NCI-H2081 treated with DMSO at 0.1 percent for 48 hours (cell line): ENCODE measurements at places on chromosomes 7 and 10.

GRCh38 chr10:115171392-115171960, 78.3 kb downstream of the ATRNL1 start:
- DNase-seq = no peak

GRCh38 chr10:11274452-11274851, 256.8 kb downstream of the CELF2 start:
- no peak for DNase-seq

GRCh38 chr10:113756940-113757543, 5.6 kb downstream of the PLEKHS1 start:
- no peak for DNase-seq

GRCh38 chr7:42766782-42767423, 145.0 kb downstream of the C7orf25 start:
- no peak for DNase-seq

- no peak for DNase-seq
These were observed 33.2 kb upstream of the HABP2 start for GRCh38 chr10:113519681-113520115.

GRCh38 chr7:8175929-8176369, 86.0 kb downstream of the ICA1 start:
- DNase-seq = no peak

DNA sequence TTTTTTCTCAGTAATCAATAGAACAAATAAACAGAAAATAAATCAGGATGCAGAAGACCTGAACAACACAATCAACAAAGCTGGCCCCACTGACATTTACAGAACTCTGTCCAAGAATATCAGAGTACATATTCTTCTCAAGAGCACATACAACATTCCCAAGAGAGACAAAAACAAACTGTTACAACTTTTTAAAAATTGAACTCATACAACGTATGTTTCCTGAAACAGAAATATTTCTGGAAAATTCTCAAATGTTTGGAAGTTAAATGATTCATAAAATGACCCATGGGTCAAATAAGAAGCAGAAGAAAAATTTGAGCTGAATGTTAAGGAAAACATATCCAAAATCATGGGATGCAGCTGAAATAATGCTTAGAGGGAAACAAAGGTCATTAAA, 93.9 kb upstream of the VIPR2 start:
- no peak for DNase-seq

GRCh38 chr10:101355072-101355706, 1.2 kb downstream of the BTRC start:
- no peak for DNase-seq

DNA sequence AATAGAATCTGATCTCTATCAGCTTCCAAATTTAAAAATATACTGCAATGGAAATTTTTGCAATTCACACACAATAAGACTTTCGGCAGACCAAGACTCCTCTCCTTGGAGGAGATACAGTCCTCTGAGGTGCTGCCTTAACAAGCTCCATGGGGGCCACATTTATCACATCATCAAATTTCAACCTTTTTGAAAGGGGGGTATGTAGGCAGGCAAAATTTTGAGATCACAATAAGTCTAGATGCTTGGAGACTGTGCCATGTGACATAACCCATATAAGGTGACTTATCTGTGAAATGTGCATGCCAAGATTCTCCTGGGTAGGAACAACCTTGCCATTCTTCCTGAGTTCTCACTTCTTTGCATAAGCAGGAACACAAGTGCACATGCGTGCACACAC, at the start of gene OR2A12:
Gene OR2A12 (plus strand): TSS at position 301 of the 400 bp plus-strand sequence. CDS start 8,830 bp downstream, outside the sequence.
- no peak for DNase-seq

DNA sequence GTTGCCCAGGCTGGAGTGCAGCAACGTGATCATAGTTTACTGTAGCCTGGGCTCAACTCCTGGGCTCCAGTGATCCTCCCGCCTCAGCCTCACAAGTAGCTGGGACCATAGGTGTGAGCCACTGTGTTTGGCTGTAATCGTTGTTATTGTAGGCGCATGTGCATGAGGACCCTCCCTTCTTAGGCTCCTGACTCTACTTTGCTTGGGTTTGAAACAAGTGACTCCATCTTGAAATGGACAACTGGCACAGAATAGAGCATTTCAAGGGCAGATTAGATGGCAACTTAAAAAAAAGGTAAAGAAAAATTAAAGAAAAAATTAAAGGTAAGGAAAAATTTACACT, 15.4 kb upstream of the GIMAP8 start:
- no peak for DNase-seq

- DNase-seq = no peak
These were observed 147.8 kb upstream of the AUTS2 start for GRCh38 chr7:69450456-69450855.

DNA sequence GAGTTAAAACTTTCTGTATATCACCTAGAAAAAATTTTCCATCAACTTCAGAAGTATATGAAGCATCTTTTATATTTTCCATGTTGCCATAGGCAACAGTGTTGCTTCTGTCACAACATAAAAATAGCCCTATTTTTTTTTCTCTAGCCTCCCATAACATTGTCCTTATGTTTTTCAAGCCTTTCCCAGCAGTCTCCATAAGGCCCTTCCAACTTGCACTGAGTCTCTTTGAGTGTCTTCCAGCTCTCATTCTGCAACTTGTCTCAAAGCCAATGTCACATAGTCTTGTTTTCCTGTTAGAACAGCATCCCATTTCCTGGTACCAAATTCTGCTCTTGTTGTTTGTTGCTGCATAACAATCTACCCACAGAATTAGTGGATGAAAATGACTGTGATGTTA, 1055.5 kb upstream of the GHITM start:
- DNase-seq = no peak

DNA sequence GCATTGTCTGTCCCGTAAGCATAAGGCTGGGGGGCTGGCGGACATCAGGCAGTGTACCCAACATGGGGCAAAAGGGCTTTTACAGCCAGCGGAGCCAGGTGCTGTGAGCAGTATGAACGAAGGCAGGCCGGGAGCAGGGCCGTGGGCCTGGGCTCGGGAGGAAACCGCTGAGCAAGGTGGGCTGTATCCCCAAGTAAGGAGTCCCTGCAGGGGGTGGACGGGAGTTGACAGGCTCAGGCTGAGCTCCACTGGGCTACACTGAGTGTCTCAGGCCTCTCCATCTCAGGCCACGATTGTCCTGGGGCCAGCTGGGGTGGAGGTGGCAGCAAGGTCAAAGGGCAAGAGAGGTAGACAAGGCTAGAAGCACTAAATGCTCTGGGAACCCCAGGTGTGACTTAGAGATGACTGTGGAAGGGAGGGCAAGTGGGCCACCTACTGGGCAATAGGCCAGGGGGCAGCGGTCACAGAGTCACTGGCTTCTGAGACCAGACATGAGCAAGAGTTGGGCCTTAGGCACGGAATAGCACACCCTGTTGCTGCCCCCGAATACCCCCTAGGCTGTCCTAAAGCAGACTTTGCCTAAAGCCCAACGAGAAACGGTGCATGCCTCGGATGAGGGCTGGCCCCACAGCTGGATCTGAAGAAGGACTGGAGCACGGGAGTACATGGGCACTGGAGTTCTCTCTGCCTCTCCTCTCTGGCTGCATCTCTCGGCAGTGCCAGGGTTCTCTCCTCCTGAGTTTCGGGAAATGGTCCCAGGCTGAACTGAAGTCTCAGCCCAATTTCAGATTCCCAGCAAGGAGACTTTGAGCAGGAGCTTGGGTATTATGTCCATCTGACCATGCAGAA, 10.8 kb upstream of the RAMP3 start:
- no peak for DNase-seq

DNA sequence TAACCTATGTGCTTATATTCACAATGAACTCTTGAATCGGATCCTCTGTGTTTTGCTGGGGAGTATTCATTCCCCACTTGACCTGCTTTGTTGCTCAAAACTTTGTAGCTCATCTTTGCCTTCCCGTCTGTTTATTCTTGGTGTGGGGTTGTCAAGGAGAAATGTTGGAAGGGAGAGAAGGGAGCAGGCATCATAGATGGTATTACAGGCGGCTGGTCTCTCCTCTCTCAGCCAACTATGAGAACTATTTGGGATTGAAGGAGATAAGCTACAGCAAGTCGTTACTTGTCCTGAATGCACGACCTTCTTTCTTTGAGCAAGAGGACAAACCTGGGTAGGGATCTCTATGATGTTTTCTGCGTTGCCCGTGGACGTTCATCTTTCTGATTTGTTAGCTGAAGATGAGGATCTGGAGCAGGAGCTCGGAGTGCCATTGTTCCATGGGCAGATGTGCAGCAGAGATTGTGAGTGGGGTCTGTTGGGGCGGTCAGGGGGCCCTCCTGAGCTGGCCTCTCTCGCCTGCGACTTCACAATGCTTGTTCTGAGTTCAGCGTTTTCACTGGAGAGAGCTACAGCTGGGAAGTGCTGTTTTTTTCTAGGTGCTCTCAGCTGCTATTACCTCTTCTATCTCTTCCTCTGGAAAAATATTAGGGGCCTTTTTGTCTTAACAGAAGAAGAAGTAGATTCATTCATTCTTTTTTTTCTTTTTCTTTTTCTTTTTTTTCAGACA, 126.9 kb upstream of the KLF6 start:
- DNase-seq = no peak

GRCh38 chr10:82691211-82691610, 816.2 kb downstream of the NRG3 start:
- no peak for DNase-seq

DNA sequence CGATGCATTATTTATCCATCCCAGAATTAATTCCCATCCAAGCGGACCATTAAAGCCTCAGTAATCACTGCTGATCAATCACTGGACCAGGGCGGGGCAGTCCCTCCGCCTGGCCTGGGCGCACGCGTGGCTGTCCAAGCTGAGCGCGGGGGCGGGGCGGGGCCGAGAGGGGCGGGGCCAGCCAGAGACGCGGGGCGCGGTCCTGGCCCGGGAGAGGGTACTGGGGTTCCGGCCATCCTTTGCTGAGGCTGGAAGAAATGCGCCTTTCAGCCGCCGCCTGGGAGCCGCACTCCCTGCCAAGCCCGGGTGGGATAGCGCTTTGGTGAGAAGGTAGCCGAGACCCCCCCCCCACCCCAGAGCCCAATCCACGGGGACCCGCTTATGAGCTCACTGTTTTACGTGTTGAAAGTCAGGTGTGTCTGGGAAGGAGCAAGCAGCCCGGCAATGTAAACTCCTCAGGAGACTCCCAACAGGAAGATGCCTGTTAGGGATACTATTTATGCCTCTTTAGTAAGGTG, at the start of gene ARHGAP22:
Gene ARHGAP22 (minus strand): TSS at position 83 of the 518 bp plus-strand sequence. CDS start 277 bp downstream, outside the sequence.
- DNase-seq = no peak

DNA sequence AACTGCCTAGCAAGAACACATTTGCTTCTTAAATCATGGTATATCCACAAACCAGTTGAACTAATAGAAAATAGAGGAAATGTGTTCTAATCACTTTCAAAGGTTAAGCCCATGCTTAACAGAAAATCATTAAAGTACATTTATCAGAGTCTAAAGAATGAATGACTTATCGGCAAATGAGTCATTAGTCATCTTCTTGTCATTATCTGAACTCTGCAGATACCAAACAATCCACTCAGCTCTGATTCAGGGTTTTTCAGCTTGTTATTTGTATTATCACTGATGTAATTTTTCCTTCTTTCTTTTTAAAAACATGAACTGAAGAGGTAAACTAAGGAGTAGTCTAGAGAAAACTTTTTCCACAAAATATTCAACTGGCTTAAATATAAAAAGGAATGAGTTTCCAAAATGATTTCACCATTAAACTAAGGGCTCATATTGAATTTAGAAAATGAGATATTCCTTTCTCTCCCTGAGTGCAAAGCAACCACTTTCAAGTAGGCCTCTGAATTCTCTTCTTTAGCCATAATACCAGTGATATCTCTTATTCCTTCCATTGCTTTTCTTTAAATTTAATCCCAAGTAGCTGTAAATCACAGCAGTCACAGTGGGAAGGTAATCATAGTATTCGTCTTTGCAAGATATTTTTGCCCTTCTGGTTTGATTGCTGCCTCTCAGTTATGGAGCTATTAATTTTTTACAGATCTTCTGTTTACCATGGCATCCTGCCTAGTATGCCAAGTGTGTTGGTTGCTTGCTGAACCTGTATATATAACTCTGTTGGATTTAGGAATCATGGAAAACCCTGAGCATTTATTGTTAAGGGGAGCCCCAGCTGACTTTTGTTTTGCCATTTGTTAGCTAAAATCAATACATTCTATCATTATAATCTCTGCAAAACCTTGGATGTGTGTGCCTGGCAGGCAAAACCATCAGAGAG, 125.1 kb downstream of the THSD7A start:
- no peak for DNase-seq

GRCh38 chr10:22893781-22894180, 34.1 kb upstream of the ARMC3 start:
- no peak for DNase-seq

DNA sequence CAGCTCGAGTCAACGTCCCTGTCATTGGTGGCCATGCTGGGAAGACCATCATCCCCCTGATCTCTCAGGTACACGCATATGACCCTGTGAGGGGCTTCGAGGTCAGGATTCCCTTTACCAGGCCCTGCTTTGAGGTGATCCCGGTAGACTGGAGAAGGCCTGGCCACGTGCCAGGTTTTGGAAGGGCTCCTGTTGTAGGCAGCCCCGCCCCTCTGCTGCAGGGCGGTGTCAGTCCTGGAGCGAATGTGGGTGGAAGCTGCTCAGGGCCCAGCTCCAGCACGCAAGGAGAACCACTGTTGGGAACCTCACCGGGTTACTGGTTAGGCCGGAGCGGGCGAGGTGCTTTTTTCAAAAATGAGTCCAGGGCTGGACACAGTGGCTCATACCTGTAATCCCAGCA, 15.6 kb downstream of the MDH2 start:
- DNase-seq = no peak
